Uterus (tissue), 4 donors: ENCODE measurements at places on chromosomes 6 and 20. TPM values are rescaled to one million over a fixed set of nuclear protein-coding genes. Genes with fewer than 3 reads are reported as not detected.

DNA sequence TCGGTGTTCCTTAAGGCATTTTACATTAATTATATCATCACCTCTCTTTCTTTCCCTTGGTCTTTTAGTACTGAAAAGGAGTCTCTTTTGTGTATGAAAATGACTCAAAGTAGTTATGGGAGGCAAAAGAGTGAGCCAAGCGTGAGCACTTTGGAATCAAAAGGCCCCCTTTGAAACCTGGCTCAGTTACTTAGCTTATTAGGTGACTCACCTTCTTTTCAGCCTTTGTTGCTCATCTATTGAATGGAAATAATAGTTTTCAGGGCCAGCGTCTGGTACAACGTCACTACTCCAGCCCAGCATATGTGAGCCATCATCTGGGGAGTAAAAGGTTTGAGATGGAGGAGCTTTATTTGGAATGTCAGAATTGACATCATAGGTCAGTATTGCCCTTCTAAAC is 147.4 kb upstream of the SCGN start:
- DNase-seq, result no peak

The SPACA1 gene
- not detected for total RNA-seq

DNA sequence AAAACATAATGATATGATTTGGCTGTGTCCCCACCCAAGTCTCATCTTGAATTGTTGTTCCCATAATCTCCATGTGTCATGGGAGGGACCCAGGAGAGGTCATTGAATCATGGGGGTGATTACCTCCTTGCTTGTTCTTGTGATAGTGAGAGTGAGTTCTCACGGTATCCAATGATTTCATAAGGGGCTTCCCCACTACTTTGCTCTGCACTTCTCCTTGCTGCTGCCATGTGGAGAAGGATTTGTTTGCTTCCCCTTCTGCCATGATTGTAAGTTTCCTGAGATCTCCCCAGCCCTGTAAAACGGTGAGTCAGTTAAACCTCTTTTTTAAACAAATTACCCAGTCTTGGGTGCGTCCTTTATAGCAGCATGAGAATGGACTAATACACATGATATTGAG is 156.8 kb upstream of the PLCB4 start:
- no peak for DNase-seq

The MICAL1 gene
- 27.2 TPM for total RNA-seq

DNA sequence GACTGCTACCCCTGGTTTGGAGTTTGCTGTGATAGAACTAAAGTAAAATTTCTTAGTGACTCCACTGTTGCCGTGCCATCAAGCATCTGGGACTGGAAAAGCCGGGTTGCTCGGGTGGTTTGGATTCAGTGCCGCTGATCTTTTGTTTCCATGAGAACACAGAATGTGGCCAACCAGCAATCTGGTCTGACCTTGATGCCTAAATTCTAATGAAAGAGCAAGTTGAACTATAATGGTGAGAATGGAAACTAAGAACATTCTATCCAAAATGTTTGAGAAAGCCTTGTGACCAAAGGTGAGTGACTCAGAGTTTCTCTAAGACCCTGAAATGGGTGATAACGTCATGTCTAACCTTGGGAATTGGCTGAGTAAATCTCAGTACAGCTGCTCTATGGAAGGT is 9.9 kb upstream of the PI16 start:
- no peak for DNase-seq

The SLC22A2 gene
- total RNA-seq, result not detected

The EPPIN gene
- not detected for total RNA-seq

DNA sequence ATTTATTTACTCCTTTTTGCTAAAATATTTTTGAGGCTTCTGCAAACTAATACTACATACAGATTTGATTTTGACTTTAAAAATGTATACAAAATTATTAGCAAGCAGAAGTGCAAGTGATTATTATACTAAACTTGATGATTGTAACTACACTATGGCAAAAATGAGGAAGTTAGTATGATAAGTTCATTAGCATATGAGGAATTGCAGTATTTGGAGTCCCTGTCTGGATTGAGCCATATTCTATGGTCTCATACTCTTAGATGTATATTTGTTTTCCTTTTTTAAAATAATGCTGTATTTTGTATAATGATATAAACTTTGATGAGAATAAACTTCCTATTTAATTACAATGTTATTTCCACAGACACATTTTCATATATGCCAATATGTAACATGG is 13.9 kb downstream of the CRISP3 start:
- no peak for DNase-seq

DNA sequence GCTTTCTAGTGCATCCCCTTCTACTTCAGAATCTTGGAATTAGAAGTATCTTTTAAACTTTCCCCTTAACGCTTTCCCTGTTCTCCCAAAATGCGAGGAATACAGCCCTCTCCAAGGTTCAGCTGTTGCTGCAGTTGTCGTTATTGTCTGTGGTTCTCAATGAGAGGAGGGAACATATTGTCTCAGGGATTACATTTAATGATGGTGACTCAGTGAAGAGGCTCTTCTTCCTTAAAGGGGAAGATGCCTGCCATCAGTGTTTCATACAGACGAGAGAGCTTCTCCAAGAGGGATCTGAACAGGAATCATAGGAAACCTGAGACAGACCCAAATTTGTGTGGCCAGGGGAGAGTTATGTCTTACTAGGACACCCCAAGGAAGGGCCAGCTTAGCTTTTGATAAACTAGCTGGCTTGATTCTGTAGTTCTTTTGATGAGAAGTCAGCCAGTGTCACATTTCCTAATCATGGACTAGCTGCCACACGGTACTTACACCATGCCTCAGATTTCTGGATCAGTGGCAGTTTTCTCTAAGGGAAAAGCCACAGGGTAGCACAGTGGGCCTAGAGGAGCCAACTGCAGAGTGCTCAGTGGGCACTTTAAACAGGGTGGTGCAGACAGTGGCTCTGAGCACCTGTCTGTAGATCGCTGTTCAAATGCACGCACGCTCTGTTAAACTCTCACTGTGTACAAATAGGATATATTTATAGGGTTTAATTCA is 59.7 kb upstream of the TMEM181 start:
- DNase-seq, result no peak
